ENCODE measurements at places on chromosomes 5 and 9.

DNA sequence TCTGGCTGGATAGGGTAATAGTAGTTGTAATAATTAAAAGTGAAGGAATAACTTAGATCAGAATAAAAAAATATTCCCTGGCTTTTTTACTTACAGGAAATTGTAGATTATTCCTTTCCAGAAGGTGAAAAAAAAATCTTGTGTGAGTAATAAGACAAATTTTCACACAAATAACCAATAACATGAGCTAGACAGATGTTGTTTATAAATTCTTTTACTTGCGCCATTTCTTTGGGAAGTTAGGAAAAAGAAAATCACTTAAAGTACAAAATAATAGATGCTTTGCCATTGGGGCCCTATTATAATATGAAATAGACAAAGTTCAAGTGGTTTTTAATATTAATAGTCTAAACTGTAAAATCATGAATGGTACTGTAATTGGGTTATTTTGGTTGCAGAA, 204.1 kb downstream of the ARRDC3 start:
- DNase-seq: no peak

DNA sequence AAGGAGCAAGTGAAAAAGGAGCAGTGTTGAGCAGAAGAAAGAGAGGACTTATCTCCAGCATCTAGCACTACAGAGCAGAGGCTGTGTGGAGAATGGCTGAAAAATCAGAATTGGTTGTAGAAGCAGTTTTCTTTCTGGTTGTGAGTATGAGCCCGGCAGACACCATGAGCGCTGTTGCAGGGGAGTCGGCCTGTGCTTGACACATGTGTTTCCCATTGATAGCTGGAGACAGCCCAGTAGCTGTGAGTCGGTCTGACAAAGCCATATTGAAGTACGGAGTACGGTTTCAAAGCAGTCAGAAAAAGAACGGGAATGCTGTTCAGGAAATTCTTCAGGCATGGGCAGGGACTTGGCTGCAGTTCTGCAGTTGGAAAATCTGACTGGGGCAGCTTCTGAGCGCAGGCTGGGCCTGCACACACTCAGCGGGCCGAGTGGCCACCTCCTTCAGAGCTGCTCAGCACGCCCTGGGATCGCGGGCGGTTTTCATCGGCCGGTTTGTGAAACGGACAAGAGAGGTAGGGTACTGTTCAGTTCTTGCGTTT, at the start of gene SGCD:
SGCD (plus strand) TSS at position 447 of the 542 bp plus-strand sequence.
- no peak for DNase-seq

DNA sequence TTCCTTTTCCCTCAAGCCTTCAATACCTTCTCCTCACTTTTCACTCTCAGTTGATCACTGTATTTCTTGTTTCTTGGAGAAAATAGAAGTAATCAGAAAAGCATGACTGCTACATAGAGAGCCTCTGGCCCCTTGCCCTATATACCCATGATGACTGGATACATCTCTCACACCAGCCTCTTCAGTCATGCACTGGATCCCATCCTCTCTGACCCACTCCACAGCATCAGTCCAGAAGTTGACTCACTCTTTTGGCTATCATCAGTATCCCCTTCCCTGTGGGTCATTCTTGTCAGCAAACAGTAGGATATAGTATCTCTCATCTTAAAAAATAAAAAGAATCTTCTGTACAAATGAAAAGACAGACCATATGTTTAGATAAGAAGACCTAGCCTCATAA, 32.9 kb downstream of the PTCD2 start:
- no peak for DNase-seq

GRCh38 chr9:35489313-35490154, at the start of gene RUSC2:
Gene RUSC2, plus strand, starts transcription at chr9:35490111. Its CDS starts 56,411 bp downstream, at chr9:35546522.
- DNase-seq: peak; percentile 69

GRCh38 chr5:172849606-172850453, 15.8 kb downstream of the ERGIC1 start:
- DNase-seq: no peak

DNA sequence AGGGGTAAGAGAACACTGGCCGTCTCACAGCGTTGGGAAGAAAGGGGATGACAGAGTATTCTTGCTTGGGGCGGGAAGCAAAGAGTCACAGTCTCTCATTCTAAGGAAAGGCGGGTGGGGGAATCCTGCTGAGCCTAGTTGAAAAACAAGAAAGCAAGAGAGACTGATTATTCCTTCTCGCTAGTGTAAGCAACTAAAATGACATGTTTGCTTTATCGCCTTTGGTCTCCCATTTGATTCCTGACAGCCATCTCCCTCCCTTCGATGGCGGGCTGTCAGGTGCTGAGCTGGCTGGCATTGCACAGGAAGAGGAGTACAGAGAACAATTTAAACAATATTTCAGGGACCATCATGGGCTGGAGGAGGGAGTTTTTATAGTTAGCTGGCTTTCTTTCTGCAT, 331.3 kb downstream of the ASTN2 start:
- DNase-seq: no peak

GRCh38 chr5:34531751-34532360, 124.3 kb upstream of the RAI14 start:
- no peak for DNase-seq

DNA sequence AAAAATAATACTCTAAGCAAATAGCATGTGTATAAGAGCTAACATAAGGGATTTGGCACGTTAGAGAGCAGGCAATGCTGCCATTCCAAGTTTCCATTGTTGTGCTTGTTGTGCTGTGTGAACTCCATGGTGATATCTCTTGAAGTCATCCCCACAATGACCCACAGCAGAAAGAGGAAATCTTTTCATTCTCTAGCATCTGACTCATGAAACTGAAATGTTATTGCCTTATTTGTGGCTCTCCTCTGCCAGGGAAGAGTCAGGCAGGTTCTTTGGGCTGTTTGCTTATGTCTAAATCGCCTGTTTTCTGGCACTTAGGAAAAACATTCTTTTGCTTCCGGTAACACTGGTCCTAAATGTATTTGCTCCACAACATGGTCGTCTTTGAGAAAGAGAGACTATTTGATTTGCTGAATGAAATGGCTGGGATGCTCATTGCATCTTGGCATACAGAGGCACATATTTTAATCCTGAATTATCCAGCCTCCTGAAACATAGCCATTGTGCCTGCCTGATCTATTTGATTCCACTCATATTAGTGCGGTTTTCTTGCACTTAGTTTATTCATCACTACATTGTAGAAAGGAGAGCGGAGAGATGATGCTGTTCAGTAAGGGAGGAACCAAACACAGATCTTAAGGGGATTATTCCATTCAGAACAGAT, 188.8 kb downstream of the CSNK1G3 start:
- no peak for DNase-seq

GRCh38 chr9:72271613-72272478, 93.2 kb downstream of the ZFAND5 start:
- DNase-seq: no peak

GRCh38 chr9:114497727-114498382, 7.4 kb downstream of the WHRN start:
- no peak for DNase-seq

DNA sequence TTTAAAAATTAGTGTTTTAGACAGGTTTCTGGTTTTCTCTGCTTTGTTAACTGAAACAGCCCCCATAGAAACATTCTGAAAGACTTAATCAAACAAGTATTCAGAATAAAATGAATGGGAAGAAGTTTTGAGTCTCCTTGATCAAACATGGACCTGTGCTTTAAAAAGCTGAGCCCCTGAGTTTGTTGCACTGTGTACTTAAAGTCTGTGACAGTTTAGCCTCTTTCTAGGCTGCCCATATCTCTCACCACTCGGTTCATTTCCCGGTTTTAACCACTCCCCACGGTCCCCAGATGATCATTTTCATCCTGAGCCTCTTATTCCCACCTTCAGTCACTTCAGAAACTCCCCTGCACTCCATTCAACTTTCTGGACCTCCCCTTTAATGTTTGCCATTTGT, 215.9 kb upstream of the DMRT1 start:
- DNase-seq: no peak

- DNase-seq: no peak
Observed at GRCh38 chr9:74960561-74960960, 7.8 kb upstream of the C9orf40 start.

Measured in T-helper 2 cell treated with Interferon-gamma antibody and Interleukin-4, amounts not matched to agents 5 μg/mL and 100 μg/mL, for 36 hours (primary cell).